AG04449 (cell line): ENCODE measurements at places on chromosomes 16 and 17.

DNA sequence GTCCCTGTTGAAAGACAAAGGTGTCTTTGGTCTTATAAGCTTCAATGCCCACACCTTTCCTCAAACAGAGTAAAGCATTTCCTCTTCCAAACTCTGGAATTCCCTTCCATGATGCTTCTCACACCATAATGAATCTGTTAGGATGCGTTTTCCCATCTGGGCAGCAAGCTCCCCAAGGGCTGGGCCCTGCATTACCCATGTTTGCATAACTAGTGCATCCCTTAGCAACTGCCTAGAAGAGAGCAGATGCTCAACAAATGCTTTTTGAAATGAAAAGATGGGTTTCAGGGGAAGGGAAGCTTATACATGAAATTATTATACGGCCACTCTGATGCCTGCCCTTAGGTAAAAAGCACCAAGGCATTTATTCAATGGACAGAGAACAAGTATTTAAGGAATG is 124.5 kb upstream of the CCL2 start:
- no peak for DNase-seq

GRCh38 chr17:28018439-28019070 is 23.9 kb upstream of the NLK start:
- no peak for DNase-seq

DNA sequence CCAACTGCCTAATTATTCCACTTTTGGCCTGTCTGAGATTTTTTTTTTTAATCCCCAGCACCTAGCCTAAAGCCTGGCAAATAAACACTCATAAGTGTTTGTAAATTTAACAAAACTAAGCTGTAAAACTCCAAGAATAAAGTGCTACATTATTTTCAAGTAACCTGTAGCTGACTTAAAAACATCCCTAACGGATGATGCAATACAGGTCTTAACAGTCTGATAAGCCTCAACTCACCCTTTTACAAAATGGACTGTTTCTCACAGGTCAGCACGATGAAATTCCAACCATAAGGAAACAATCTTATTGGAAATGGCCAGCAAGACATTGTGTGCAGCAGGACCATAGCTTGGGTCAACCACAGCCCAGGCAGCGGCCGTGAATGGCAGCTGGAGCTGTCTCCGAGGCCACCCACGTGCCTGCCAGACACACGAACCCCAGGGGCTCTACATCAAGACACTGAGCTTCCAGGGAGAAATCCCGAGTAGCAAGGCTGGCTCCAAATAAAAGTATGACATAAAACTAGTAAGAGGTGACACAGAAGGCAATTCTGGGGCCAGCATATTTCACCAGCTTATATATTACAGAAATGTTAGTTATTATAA is 58.9 kb downstream of the NDEL1 start:
- DNase-seq: no peak

DNA sequence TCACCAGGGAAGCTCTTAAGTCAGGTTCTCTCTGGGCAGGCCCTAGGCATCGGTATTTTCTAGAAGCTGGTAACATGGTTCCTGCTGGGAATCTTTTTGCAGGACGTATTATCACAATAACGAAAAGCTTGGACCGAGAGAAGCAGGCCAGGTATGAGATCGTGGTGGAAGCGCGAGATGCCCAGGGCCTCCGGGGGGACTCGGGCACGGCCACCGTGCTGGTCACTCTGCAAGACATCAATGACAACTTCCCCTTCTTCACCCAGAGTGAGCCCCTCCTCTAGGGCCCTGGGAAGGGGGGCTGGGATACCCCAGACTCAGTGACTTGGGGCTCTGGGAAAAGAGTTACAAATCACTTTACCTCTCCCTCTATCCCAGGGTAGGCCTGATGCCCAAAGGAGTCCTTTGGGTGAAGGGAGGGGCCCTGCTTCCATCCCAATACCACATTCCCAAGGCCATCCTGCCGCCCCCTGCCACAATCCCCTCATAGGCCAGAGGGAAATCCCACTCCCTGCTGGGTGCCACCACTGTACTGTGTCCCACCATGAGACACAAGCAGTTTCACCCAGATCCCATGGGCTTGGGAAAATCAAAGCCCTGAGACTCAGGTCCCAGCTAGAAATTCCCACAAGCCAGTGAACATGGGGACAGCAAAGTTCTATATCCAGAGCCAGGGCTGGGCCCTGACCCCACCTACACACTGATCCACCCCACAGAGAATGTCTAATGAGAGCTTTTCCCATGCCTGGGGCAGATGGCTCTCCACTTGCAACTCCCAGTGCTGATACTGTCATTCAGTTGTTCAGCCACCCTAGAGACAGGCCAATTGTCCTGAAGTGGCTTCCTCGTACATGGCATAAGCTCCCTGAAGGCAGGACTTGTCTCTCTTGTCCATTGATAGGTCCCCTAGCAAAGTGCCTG is 23.0 kb downstream of the CDH5 start:
- DNase-seq: no peak

DNA sequence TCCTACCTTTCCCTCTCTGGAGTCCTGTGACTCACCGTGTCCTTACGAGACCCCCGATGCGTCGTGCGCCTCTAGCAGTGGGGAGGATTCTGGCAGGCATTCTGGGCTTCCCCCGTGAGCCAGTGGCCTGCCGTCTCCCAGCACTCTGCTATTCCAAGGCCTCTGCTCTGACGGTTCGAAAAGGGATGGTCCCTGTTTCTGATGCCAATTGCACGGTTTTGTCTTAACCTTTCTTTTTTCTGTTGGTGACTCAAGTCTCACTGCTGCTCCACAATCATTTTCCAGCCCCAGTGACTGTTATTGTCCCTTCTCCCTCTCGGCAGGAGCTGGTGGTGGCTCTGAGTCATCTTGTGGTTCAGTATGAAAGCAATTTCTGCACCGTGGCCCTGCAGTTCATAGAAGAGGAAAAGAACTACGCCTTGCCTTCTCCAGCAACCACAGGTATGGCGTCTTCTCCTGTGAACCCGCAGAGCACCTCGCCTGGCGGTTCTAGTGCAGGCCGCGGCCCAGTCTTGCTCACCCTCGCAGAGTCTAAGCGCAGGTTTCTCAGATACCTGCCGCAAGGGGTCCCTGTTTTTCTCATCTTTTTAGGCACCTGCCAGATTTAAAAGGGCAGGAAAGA is 100.1 kb upstream of the CHMP6 start:
- peak; percentile 33 for DNase-seq

GRCh38 chr16:84026606-84027005 is 16.0 kb downstream of the SLC38A8 start:
- no peak for DNase-seq

DNA sequence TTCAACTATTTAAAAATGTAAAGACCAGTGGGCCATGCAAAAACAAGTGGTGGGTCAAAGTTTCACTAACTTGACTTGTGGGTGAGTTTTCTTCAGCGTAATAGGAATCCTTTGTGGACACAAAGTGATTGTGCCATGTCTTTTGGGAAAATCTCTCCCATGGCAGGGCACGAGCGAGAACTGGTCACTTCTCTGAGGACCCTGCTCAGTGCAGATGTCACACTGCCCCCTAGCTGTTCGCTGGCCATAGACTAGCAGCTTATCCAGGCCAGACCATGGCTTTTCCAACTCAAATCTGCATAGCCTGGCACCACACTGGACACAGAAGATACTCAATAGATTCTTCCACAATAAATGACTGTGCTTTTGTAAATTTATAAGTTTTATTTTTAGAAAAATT is 306.0 kb upstream of the CCL2 start:
- no peak for DNase-seq

- DNase-seq: no peak
Observed at GRCh38 chr17:72529386-72529785, 408.6 kb downstream of the SOX9 start.

DNA sequence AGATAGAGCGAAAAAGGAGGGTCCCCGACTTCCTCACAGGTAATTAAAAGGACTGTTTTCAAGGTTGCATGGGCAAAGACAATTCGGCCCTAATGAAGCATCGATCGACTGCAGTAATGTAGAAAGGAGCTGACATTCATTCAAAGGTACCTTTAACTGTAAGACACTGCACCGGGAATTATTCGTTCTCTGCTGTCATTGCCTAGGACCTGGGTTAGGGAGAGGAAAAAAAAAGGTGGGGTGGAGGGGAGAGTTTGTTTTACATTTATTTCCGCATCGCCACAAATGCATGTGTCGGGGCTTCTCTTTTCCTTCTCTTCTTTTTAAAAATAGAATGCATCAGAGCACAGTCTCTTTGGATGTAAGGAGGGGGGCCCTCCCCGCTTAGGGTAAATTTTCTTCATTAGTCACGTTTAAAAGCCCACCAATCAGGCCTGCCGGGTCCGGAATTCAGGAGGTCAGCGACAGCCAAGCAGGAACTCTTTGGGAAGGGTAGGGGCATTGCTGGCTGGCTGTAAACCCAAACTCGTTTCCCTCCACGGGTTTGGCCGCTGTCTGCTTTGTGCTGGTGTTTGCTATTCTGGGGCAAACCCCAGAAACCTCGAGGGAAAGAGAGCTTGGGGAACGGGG is 496.2 kb upstream of the ZFHX3 start:
- no peak for DNase-seq

DNA sequence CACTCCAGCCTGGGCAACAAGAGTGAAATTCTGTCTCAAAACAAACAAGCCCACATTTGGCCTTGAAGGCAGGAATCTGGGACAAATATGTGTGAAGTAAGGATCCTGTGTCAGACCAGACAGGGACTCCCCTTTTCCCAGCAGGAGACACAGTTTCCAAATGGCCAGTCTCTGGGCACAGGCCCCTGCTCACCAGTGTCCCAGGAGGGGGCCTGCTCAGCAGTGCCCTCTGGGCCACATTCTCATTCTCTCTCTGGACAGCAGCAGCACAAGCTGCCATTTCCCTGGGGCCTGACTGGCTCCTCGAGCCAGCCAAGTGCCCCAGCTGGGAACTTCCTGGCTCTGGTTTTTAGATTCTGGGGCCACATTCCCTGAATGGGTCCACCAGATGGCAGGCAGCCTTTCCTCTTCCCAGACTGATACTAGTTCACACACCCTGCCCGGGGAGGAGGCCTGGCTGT is 11.7 kb upstream of the MNT start:
- no peak for DNase-seq

- DNase-seq: no peak
Observed at GRCh38 chr16:11181899-11182279, 74.1 kb downstream of the SOCS1 start.

DNA sequence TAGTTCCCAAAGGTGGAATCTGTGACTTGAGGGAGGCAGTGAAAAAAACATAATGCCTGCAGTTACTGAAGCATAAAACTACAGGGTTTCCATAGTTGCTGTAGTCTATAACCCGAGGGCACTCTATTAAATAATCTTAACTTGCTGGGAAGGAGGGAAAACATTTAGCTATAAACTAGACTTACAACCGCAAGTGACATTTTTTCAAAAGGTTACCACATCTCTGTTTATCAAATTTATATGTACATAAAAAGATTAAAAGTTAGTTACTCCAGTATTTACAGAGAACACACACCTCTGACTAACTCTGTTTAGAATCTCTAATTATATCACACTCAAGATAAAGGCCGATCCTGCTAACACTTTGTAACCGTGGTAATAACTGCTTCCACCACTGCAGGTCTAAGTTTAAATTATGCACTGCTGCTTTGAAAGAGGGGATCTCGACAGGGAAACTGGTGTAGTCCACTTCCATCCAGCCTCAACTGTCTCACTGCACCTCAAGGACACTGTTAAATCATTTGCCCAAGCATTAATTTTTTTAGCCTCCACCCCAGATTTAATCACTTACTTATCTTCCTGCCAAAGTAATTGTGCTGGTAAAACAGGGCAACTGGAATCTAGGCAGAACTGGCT is 14.6 kb downstream of the KCNJ16 start:
- no peak for DNase-seq

DNA sequence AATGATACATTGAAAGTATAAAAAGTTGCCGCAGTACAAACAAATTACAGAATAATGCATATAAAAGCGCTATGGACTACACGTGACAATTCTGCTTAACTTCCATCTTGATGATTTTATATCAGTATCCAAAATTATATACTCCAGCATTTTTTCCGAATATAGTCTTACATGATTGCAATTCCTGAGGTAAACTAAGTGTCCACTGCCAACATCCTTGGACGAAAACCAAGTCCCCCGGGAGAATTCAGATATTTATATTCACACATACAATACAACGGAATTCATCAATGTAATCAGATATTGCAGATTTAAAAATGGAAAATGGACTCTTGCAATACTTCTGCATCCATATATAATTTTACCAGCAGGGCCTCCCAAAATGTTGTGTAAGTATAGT is 8.9 kb upstream of the MYH11 start:
- DNase-seq: no peak

DNA sequence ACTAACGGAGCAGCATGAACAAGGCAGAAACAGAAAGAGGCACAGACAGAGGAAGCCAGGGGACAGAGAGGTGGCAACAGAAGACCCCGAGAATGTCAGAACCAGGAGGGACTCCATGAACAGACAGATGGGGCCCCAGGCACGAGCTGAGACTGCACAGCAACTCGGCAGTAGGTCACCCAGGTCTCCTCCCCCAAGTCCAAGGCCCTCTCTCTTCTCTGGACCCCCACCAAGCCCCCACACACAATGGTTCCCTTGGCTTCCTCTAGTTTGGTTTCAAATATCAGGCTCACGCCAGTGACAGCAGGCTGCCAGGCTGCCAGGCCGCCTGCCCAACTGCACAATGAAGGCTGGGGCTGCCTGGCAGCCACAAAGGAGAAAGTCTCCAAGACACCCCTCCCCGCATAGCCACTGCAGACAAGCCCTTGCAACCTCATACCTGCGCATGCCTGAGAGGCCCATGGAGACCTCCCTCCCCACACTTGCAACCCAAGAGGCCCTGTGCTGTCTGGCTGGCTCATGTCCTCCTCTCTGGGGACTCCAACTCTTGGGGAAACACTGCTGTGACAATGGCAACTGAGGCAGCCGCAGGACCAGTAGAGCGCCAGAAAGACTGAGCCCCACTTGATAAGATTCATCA is 54.8 kb downstream of the PIMREG start:
- DNase-seq: no peak

DNA sequence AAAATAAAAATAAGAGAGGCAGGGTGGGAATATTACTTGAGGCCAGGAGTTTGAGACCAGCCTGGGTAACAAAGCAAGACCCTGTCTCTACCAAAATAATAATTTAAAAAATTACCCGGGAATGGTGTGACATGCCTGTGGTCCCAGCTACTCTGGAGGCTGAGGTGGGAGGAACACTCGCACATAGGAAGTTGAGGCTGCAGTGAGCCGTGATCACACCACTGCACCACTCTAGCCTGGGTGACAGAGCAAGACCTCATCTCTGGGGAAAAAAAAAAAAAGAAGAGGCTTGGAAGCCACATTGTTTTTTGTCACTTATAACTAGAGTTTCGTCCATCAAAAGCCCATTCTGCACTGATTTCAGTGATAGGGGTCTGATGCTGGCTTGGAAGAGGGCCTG is 3.3 kb upstream of the TMEM235 start:
- no peak for DNase-seq

DNA sequence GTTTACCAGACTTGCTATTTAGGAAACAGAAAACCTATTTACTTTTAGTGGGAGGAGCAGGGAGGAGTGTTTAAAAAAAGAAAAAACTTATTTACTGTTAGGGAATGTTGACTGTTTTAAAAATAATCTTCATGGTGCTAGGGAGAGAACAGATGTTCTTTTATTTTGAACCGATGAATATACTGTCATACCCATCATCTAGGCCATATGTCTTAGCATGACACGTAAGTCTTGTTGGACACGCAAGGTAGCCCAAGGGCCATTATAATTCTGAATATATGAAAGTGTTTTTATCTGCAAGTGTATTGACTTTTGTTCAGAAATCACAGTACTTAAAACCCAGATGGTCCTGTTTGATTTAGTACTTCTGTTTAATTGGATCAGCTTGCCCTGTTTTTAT is 11.6 kb downstream of the WIPF2 start:
- no peak for DNase-seq

GRCh38 chr16:71882505-71883167 is 1.3 kb downstream of the ZNF821 start:
- DNase-seq: no peak
